ENCODE measurements at places on chromosomes 2 and 18.

GRCh38 chr2:178529194-178529593 is 48.9 kb downstream of the PLEKHA3 start:
- DNase-seq, result no peak

DNA sequence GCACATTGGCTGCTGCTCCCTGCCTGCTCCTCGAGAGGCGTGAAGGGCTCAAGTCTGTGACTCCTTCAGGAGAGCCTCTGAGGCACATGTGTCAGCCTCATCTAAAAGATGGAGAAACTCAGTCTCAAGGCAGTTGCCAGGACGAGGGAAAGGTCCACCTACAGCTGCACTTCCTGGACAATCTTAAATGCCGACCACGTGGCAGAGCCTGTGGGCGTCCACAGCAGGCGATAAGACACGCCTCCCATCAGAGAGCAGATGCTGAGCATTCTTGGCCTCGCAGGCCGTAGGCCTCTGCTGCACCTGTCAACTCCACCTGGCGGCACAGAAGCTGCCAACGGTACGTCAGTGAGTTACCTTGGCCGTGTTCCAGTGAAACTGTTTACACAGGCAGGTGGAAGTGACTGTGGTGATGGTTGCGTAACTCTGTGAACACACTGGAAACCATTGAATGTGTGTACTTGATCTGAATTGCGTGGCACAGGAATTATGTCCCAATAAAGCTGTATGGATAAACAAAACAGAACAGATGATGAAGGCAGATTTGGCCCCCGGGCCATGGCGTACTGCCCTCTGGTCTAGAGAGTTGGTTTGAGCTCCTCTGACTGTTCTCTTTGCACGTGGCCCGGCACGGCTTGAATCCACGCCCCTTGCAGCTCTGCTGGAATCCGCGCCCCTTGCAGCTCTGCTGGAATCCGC is 114.5 kb downstream of the RNF144A start:
- DNase-seq, result peak; percentile 92

- peak; percentile 15 for DNase-seq
Measured at GRCh38 chr2:78979380-78980151, 45.9 kb upstream of the REG3G start.

- DNase-seq, result peak; percentile 39
Measured at GRCh38 chr2:38751596-38752410, 642 bp upstream of the SRSF7 start.

DNA sequence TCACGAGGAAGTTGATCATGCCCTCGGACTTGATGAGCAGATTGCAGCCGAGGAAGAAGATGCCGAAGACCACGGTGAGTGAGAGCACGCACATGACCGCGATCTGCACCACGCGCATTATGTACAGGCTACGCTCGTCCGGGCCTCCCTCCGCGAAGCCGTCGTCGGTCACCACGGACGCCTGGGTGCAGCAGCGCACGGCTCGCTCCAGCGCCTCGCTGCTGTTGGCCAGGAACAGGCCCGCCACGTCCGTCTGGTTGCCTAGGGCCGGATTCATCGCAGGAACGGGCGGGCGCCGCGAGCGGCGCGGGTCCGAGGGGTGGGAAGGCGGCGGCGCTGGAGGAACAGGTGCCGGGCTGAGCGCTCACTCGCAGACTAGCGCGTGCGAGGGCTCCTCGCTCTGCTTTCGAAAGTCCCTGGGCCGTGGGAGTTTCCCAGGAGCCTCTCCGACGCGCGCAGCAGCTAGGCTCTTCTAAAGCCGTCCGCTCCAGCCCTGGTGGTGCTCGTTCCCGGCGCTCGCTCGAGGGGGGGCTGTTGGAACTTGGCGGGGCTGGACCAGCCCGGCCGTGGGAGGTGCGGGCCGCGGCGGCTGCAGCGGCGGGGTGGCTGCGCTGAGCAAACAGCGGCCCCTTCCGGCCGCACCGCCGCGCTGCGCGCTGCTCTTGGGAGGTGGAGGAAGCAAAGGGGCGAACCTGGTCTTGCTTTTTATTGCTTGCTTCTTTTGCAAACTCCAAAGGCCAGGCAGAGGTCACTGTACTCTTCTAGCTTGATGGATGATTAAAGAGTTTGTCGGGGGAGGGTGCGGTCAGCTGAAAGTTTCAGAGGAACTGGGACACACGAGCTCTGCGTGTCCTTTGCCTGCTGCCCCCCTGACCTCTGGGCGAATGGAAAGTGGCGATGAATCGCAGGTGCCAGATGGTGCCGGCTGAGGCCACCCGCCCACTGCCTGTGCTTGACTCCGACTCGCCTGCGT is at the start of gene RPRM:
RPRM (minus strand) TSS at position 474 of the 973 bp plus-strand sequence; CDS start at position 277, 197 bp downstream.
- peak; percentile 63 for DNase-seq

DNA sequence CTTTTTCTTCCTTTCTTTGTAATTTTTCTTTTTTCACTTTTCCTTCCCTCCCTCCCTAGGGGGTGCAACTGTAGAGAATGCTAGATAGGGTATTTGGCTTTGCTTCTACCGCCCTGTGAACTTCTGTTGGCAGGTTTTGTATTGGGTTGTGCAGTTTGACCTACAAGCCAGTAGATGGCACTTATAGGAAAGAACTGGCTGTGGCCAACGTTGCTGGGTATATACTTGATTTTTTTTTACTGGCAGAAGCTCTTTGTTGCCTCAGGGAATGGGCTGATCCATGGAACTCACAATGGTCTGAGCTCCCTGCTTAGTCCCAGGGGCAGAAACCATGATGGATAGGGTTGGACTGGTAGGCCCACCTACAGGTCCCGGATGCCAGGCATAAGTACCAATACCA is 1019.5 kb upstream of the LRRTM1 start:
- DNase-seq, result peak; percentile 21

DNA sequence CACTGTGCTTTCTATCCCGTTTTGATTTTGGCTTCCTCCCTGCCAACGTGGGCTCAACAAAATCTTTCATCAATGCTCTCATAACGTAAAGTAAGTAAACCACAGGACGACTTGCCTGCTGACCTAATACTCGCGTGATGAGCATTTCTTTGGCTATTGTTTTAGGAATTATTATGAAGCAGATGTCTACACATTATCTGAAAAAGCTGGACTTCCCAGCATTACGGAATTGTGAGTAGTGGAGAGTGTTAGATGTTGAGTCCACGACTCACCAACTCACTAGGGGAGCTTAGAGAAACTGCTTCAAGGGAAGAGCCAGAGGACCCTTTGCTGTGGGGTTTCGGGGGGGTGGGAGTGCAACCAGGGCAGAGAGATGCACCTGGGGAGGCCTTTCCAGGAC is 21.9 kb downstream of the HJURP start:
- peak; percentile 21 for DNase-seq

DNA sequence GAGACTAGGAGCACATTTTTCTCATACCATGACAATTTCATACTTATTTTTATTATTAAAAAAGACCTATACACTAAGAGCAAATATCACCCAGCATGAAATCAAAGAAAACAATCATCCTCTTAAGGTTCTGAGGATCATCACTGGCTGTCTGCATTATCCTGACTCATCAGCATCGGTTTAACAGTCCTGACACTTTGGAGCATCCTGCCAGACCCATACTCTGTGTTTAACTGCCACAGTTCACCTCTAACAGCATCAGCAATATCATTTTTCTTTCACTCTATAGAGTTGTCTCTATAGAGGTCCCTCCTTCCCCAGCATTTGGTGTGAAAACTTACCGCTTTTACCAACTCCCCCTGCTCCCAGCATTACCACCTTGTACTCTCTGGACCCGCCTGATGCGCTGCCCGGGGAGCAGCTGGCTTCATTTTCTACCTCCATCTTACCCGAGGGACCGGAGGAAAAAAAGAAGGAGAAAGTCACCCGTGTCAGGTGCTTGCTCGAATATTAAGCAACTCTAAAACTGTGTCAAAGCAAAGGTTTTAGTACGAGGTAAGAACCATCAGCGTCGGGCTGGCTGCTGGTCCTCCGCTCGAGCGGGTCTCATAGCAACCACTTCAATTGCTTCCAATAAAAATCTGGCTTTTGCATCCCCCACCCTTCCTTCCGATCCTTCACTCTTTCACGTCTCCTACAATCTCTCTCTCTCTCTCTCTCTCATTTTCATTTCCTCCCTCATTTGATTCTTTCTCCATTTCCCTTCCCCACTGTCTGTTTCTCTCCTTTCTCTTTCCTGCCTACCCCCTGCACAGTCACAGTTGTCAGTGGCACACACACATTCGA is at the start of gene RIT2:
RIT2 (minus strand) TSS at position 610 of the 846 bp plus-strand sequence.
- no peak for DNase-seq

- DNase-seq, result no peak
Measured at GRCh38 chr2:45908316-45909170, 257.1 kb downstream of the PRKCE start.

- DNase-seq, result no peak
Measured at GRCh38 chr2:135768863-135769262, 27.2 kb downstream of the UBXN4 start.

DNA sequence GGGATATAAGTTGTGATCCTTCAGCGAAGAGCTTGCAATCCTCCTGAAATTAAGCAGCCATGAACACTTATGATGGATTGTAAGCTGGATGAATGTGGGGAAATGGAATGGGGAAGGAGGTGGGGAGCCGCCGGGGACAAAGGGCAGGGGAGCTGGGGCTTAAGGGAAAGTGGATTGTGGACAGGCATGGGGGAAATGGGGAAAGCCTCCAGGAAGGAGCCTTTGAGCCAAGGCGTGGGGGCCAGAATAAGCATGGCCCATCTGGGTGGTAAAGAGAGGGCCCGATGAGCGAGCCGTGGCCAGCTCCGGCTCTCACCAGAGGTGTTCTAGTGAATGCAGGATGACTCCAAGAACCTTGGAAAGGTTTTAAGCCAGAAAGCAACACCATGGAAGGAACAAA is 124.0 kb downstream of the SMAD7 start:
- DNase-seq, result no peak

DNA sequence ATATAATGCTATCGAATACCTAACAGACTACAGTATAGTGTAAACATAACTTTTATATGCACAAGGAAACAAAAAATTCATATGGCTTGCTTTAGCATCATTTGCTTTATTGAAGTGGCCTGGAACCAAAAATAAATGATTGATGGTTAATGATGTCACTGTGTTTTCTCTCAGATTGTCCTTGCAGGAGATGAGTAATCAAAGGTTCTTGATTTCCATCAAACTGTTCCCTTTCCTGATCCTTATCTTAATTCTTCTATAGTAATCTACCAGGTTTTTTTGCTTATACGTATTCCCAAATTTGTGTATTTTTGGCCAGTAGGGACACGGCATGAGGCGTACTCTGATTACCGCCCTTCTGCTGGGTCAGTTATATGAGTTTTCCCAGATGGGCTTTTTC is 104.9 kb upstream of the CXCR4 start:
- DNase-seq, result no peak

DNA sequence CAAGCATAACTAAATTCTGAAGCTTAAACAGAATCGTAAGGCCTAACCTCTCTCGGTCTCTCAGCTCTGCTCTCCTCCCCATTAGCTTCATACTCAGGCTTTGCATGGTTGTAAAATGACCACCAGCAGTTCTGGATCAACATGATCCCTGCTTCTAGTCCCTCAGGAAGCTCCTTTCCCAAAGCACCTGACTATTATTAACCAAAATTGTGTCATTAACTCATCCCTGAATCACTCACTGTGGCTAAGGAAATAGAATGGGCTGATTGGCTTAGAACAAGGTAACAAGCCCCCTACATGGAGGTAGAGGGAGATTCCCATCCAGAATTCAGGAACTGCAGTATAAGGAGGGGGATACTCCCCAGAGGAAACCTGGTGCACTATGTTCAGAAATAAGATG is 448.3 kb downstream of the ARHGAP15 start:
- DNase-seq, result no peak
